ENCODE measurements at places on chromosomes 16 and 17. TPM values are rescaled to one million over a fixed set of nuclear protein-coding genes. Genes with fewer than 3 reads are reported as not detected.

The INPP5K gene
- 62.0 TPM for total RNA-seq

The HIC1 gene
- 48.6 TPM for total RNA-seq

The TNFSF12 gene
- total RNA-seq = 136 TPM

The TNP2 gene
- not detected for total RNA-seq

The GH1 gene
- not detected for total RNA-seq

The HSPB9 gene
- total RNA-seq = 0.26 TPM

The INCA1 gene
- total RNA-seq = 4.1 TPM

The SMPD3 gene
- total RNA-seq = 0.92 TPM

The VMP1 gene
- total RNA-seq = 71.0 TPM

The PRAC2 gene
- total RNA-seq = not detected

The HSD11B2 gene
- 0.42 TPM for total RNA-seq

The HGS gene
- total RNA-seq = 99.1 TPM

The PERCC1 gene
- total RNA-seq = not detected

The LRRC45 gene
- total RNA-seq = 10.0 TPM

The LRRC3C gene
- total RNA-seq = not detected

The ZG16 gene
- total RNA-seq = not detected

The TP53TG3F gene
- not detected for total RNA-seq

The PPP1R1B gene
- 4.9 TPM for total RNA-seq

The TNFRSF13B gene
- not detected for total RNA-seq

The KRTAP4-3 gene
- not detected for total RNA-seq

The KRTAP3-1 gene
- not detected for total RNA-seq

The TSPAN10 gene
- 0.32 TPM for total RNA-seq

The RHBDL1 gene
- total RNA-seq = 0.91 TPM
